Testis (tissue), 5 donors: ENCODE measurements at places on chromosomes 13 and 19.

GRCh38 chr19:18776736-18777135 lies 14.4 kb downstream of the COMP start:
- DNase-seq, result no peak

DNA sequence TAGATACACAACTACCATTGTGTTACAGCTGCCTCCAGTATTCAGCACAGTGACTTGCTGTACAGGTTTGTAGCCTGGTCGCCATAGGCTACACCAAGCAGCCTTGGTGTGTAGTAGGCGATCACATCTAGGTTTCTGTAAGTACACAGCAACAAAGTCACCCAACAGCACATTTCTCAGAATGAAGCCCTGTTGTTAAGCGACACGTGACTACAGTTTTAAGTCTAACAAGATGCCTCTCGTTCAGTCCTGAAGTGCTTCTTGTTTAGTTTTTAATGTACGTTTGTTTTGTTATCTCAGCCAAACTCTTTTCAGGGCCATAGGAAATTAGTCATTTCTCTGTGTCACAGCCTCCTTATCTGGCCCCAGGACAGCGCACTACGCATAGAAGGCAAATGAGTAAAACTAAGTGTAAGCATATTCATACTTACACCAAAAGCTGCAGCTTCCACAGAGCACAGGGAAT lies 50.0 kb upstream of the GPR183 start:
- no peak for DNase-seq

DNA sequence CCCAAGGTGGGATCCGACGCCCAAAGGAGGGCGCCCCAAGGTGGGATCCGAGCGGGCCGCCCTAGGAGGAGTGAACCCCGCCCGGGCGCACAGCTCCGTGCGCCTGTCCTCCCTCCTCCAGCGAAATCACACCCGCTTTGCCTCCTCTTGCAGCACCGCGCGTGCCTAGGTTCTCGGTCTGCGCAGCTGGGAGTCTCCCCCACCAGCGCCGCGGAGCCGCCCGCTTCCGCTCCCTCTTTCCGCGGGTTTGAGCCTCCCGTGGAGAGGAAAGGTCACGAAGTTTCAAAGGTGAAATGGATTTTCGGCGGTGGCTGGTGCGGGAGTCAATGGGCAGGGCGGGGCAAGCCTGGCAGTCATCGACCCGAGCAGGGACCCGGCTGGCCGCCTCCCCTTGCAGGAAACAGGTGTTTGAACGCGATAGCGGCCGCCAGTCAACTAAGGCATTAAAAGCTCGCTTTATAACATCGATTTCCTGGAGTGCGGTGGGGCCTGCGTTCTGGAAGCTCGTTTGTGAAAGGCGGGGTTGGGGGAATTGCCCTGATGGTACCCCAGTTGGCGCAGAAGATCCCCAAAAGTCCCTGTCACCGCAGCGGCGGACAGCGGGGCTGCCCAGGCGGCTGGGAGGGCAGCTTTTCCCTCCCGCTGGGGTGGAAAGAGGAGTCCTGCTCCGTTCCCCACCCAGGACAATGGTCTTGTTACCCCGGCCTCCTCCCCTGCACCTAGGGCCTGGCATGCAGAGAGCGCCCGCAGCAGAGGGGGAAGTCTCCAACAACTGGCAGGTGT lies 9.0 kb upstream of the SOX1 start:
- no peak for DNase-seq

DNA sequence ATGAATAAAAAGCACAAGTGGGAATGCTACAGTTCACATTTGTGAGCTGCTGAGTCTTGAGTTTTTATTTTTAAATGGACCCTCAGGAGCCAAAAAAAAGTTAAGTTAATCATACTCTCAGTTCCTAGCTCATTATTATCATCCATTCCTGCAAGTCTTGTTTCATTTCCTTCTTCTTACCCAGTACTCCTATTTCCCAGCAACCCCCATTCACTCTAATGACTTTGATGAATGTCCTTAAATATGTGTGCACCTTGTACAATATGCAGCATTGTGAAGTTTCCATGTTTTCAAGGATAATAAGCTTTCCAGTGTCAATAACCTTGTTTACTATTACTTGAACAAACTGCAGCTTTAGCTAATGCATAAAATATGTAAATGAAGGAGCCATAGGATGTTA lies 366.2 kb downstream of the DCT start:
- no peak for DNase-seq

DNA sequence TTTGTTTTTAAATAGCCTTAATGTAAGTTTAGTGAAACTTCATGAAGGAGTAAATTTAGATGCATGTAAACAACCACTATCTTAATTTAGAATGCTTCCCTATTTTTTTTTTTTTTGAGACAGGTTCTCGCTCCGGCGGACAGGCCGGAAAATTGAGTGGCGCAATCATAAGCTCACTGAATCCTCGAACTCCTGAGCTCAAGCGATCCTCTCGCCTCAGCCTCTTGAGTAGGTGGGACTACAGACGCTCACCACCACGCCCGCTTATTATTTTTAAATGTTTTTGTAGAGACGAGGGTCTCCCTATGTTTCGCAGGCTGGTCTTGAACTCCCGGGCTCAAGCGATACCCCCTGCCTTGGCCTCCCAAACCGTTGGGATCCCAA lies 1.6 kb downstream of the TEX30 start:
- no peak for DNase-seq

- no peak for DNase-seq
Observed at GRCh38 chr19:45834970-45835369, 19.9 kb upstream of the RSPH6A start.

- DNase-seq, result no peak
Observed at GRCh38 chr19:54077334-54077733, 3.8 kb downstream of the TARM1 start.

DNA sequence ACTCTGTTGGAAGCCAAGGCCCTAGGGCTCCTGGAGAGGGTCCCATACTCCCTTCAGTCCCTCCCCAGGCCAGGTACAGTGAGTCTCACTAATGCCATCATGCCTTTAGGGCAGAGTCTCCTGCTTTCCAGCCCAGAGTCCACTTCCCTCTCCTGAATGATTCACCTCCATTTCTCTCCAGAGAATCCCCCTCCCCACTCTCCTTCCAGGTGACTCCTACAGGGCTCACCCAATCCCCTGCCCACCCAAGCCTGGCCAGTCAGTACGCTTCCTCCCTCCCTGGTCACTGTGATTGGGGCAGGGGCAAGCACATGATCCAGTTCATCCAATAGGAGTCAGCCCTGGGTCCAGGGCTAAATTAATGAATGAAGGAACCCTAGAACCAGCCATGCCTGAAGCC lies 35.0 kb upstream of the PNMA8B start:
- no peak for DNase-seq

DNA sequence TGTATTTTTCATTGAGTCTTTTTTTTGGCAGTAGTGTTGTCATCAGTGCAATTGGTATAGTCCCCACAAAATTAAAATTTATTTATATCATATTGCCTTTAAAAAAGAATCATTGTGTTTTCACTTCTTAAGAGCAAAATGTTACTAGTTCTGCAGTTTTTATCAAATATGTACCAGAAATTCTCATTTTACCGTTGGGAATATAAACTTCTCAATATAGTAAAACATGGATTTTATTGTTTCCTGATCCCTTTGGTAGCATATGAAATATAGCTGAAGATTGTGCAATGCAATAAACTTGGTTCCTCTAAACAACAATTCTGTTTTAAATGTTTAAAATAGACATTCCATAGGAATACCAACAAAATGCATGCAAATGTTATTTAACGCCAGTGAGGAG lies 306.5 kb upstream of the PCDH20 start:
- DNase-seq, result no peak

DNA sequence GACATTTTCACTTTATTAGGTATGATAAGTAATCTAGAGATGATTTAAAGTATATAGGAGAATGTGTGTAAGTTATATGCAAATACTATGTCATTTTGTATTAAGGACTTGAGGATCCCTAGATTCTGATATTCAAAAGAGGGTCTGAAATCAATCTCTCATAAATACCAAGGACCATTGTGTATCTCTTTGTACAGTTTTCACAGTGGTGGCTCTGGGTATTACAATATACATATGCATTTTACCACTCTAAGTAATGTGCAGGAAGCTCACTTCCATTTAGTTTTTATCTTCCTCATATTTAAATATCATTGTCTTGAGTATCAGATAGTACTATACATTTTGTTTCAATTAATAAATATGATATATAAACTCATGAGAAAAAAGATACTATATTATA lies 862.6 kb upstream of the PCDH20 start:
- DNase-seq, result no peak

DNA sequence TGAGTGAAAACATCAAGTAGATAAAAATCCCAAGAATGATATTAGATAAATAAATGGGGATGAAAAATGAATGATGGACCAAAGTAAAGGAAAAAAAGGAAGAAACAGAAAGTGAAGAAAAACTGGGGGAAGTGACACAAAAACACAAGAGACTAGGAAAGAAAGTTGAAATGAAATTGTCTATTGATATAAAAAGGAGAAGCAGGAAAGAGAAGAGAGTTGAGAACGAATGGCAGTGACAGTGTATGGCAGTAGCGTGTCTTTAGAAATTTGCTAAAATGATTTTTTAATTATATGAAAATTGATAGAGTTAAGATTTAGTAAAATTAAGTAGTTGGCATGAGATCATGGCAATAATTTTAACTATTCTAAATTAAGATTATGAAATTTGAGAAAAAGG lies 36.3 kb upstream of the SGCG start:
- no peak for DNase-seq

DNA sequence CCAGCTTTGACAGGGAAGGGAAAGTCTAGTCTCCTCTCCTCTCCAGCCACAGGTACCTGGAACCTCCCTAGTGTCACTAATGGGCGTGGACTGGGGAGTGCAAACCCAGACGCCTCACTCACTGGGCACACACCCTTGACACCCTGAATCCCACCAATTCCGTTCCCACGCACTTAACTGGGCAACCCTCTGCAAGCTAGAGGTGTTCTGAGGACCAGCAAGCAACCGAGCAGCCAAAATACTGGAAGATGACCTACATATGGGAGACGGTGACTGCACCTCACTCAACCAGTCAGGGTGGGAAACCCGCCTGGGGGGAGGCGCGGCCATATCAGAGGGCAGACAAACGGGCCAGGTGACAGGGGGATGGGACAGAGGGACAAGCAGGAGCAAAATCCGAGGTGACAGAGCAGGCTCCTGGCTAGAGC lies 991 bp downstream of the ABHD17A start:
- no peak for DNase-seq

GRCh38 chr19:16018801-16019551 lies 57.3 kb upstream of the TPM4 start:
- DNase-seq, result no peak

DNA sequence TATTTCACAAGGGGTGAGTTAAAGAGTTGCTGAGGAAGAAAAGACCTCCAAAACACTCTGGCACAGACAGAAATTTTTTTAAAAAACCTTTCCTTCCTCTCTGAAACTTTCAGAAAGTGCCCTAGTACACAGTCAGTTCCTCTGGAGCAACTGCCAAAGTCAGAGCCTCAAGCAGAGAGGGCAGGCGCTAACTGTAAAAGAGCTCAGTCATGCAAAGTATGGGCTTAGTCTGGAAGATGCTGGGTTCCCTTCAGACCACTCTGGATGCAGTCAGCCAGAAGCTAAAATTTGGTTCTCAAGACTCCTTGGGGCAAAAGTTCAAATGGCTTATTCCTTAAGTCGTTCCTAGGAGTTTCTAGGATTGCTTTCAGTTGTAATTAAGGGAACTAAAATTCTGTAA lies 671.6 kb downstream of the PCDH9 start:
- no peak for DNase-seq

DNA sequence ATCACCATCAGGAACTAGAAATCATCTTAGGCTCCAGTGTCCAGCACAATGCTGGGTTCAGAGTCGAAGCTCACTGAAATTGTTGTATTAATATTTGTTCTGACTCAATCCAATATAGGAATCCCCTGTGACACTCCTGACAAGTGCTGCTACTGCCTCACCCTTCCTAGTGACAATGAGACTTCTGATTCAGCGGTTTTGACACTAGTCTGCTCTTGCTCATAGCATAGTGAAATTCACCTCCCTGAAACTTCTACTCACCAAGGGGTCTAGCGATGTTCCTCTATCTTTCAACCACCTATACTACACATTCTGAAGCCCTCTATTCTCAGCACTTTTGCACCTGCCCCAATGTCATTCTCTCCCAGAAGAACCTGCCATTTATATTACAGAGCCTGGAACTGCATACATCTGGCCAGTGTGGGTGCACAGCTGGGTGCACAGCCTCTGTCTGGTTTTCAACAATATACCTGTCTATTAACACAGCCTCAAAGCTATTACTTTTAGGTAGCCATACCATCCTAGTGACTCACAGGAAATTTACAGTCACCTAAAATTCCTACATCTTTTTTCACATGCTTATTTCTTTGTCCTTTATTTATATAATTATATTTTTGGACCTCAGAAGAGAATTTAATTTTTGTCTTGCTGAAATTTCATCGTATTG lies 88.3 kb downstream of the DOCK9 start:
- no peak for DNase-seq

- DNase-seq, result no peak
Observed at GRCh38 chr13:25649001-25649633, 277.3 kb downstream of the ATP8A2 start.

DNA sequence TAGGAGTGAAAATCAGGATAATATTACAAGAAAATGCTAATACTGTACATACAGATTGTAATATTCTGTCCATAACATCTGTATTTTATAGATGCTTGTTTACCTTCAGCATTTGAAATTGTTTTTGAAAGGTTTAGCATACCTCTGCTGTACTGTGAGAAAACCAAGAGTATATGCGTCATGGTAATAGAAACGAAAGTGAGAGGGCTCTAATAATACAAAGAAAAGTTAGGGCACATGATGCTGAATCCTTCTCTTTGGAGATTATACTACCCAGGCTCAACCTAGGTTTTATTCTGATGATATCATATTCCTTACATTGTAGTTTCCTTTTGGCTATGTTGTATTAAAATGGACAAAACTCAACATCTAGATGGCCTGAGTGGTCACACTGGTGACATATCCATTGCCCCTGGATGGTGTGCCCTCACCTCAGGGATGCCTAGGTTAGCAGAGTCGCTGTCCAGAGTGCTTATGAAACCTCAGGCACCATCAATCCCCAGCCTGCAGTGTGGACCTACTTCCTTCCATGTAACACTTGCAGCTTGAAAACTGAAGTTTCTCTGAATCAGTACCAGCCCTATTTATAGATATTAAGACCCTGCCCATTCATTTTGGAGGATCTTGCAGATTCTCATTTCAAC lies 253.7 kb downstream of the KCTD12 start:
- no peak for DNase-seq

DNA sequence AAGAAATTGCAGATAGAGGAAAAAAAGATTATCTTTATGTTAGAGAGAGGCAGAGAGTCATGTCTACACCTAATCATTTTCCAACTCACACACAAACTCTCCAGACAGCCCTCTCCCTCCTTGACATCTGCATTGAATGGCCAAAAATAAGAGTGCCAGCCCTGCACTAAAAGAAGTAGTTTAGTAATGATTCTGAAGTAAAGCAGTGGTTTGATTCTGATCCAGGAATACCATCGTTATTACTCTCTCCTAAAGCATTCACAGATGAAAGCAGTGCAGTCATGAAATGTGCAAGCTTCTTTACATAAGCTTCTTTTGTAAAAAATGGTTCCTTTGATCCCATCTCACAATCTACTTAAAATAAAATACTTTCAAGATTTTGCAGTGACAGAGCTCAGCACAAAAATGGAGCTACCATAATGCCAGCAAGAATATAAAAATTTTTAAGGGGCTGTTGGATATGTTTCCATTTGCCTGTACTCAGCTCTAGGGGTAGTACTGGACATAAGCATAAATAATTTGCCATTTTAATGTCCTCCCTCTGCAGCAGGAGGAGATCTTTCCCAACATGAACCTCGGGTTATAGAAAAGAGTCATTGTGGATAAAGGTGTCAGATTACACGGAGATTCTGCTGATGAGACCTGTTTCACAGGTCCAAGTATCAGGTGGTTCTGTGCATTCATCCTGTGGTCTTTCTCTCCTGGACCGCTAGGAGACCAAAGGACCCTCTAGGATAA lies 406.3 kb downstream of the DCT start:
- no peak for DNase-seq
